ENCODE measurements at places on chromosomes 3 and 15.

DNA sequence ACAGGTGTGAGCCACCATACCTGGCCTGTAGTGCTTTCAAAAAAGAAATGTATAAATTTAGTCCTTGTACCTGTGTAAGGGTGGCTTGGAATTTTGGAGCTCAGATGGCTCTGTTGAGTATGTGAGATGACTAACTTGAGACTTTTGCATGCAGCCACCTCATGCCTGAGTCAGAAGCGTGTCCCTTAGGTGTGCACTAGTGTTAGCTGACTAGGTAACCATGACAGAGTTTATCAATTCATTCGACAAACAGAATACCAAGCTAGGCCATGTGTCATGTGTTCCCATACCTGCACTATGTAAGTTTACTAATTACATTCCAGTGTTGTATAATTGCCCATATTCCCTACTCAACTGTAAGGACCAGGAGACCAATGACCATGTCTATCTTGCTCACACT lies 4.0 kb upstream of the ZNF639 start:
- no peak for DNase-seq

- DNase-seq: peak; percentile 15
Observed at GRCh38 chr3:12966847-12967605, 106.2 kb downstream of the IQSEC1 start.

- DNase-seq: peak; percentile 65
Observed at GRCh38 chr3:107545680-107546120, 22.9 kb downstream of the BBX start.

DNA sequence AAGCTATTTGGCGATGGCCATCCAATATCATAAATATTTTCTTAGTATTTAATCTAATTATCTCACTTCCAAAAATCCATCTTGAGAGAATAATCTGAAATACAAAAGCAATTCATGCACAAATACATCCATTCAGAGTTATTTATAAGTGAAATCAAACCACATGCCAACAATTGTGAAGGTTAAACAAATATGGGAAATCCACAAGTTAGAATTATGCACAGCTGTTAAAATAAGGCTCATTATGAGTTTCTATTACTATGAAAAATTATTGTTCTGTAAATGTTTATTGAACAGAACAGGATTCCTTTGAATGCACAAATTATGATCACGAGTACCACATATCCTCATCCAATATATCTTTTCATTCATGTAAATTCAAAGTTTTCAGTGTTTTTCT lies 267.7 kb downstream of the PLOD2 start:
- DNase-seq: no peak

- DNase-seq: no peak
Observed at GRCh38 chr3:15491143-15491542, 30.4 kb downstream of the COLQ start.

DNA sequence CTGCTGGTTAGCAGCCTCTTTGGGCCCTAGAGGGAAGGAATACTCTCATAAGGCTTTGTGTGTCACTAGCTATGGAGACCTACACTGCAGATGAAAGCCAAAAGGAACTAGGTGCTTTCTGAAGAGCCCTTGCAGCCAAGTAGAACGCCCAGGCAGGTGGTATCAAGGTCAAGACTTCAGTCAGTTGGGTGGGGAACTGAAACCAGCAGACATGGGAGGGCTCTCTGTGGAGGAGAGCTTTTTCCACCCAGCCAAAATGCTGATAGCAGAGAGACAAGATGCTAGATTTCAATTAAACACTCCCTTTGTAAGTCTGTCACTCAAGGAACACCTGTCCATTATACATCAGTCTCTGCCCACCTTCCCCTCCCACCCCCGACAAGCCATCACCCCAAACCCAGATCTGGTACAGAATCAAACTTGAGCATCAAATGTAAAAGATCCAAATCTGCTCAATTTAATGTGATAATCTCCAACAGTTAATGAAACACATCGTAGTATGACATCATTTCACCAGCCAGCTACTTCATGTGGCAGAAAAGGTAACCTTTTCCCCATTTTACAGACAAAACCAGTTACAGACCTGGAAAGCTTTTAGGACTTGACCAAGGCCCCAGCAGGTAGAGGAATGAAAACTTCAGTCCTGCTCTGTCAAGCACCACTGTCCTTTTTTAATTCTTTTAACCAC lies 14.6 kb downstream of the MRPS25 start:
- DNase-seq: no peak

- DNase-seq: peak; percentile 58
Observed at GRCh38 chr15:70096215-70097062, 1.3 kb downstream of the TLE3 start.

Measured in astrocyte of the spinal cord (primary cell).